Fibroblast of skin of back (primary cell): ENCODE measurements at places on chromosomes 4 and X.

DNA sequence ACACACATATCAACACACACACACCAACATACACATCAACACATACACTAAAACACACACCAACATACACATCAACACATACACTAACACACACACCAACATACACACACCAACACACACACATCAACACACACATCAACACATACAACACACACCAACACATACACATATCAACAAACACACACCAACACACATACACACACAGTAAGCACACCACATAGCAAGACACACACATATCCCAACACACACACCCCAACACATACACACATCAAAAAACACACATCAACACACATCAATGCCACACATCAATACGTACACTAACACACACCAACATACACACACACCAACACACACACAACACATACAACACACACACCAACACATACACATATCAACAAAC, 40.9 kb upstream of the MAN2B2 start:
- DNase-seq: no peak

- no peak for DNase-seq
These were observed 596.5 kb downstream of the NLGN4X start for GRCh38 chrX:5632061-5632614.

DNA sequence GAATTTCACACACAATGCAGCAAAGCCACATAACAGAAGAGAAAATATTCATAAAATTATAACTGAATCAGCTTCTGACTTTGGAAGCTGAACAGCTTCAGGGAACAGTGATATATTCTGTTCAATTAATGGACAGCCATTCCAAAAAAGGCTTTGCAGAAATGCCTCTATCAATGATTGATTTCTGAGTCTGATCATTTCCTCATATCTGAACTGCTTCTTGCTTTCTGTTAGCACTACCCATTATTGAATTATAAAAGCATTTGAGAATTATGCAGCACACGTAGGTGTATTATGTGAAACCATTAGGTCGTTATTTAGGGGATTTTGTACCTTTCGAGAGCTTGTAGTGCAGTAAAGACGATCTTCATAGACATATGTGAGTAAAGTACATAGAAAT, 159.6 kb downstream of the STIM2 start:
- no peak for DNase-seq

DNA sequence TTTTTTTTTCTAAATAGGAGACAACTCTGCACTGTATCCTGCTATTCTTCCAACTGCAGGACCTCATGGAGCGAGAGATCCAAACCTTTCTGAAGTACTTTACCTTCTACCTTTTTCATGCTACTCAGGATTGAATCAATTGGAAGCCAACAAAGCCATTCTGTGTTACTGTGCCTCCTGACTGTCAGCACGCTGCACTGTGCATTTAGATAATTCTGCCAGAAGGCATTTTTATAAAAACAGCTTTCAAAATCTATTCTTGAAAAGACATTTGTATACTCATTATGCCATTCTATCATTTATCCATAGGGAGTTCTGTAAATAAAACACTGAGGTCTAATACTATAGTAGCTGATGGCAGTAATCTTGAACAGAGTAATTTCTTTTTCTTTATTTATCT, 142.8 kb downstream of the SLIT2 start:
- no peak for DNase-seq

- no peak for DNase-seq
These were observed 51.4 kb downstream of the MED28 start for GRCh38 chr4:17665852-17666251.

DNA sequence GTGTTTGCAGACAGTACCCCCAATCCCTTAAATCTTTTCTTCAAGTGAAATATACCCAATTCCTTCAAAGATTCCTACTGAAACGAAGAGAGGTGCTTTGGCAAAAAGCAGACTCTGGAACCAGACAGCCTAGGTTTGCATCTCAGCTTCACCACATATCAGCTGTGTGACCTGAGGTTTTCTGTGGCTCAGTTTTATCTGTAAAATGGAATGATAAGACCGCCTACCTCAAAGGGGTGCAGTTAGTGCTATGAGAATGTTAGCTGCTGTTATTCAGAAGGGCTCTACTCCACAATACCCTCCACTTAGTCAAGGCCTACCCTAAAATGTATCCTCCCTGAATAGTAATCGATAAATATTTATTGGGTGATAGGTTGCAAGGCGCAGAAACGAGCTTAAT, 664 bp downstream of the PIR start:
- DNase-seq: no peak

GRCh38 chr4:120319046-120319767, 252.6 kb upstream of the MAD2L1 start:
- DNase-seq: no peak

DNA sequence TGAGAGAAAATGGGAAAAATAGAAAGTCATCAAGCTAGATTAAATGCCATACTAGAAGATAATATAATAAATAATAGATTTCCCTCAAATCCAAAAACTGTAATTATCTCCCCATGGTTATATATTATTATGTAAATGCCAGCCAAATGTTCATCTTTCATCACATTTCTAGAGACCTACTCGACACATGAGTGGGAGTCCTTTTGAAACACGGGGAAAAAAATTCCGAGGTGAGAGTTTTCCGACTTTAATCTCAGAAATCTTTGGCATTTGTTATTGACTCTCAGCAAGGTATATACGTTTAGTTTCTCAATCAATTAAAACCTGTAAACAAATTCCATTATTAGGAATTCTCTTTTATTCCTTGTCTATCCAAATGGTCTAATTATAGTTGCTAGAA, 465.4 kb upstream of the SMIM31 start:
- DNase-seq: no peak

DNA sequence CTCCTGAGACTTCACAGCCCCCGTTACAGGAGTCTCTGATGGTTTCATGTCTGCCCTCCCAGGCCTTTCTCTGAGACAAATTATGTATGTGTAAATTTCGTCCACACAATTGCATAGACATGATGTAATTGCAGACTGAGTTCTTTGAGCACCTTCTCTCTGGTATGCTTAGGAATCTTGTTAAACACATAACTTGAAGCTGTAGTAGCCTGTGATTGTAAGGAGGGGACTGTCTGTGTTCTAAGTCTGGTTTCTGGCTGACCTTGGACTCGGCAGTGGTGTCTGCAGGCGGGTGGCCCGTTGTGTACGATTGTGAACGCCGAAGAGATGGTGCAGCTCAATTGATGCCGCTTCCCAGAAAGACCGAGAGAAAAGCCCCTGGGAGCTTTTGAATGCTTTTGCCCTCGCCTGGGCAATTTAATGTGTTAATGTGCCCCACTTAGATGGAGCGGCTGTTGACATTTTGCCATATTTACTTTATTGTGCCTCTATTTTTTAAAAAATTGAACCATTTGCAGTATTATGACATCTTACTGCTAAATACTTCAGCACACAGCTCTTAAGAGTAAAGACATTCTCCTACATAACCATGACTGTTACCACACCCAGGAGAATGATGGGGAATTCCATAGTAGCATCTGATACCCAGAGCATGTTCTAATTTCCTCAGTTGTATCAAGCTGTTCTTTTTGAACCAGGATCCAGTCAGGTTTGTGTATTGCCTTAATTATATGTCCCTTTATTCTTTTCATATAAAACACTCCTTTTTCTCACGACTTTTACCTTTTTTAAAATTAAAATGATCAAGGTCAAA, 58.4 kb upstream of the TADA2B start:
- DNase-seq: no peak

DNA sequence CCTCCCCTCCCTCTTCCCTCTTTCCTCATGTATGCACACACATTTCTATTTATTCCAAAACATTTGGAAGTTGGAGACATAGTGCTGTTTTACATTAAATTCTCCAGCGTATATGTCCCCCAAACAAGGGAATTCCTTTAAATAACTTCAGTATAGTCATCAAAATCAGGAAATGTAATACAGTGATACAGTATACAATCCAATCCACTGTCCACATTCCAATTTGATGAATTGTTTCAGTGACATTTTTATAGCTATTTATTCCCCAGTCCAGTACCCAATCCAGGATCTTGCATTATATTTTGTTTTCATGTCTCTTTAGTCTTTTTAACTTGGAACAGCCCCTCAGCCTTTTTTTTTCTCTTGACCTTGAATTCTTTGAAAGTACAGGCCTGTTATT, 233.0 kb downstream of the DKK2 start:
- peak; percentile 86 for DNase-seq

- no peak for DNase-seq
These were observed 1.3 kb upstream of the PLXNB3 start for GRCh38 chrX:153762626-153763173.

GRCh38 chrX:39196192-39197102, 395.2 kb downstream of the MID1IP1 start:
- peak; percentile 84 for DNase-seq

GRCh38 chrX:8140986-8141744, 29.9 kb downstream of the VCX2 start:
- no peak for DNase-seq

- no peak for DNase-seq
These were observed 711.9 kb upstream of the ATOH1 start for GRCh38 chr4:93116624-93117023.

DNA sequence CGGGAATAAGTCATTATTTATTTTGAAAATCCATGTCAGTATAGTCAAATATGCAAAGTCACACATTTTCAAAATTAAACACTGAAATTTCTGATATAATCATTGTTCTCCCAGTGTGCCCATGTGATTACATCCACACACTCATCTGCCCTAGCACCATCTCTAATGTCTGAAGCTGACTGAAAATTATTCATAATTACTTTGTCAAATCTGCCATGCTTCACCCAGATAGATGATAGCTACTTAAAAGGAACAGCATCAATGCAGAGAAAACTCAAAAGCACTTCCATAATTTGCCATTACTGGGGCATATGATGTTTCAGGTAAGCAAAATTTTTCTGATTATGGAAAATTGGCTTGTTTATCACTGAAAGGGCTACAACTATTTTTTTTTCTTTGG, 1433.3 kb upstream of the IGFBP7 start:
- DNase-seq: no peak

DNA sequence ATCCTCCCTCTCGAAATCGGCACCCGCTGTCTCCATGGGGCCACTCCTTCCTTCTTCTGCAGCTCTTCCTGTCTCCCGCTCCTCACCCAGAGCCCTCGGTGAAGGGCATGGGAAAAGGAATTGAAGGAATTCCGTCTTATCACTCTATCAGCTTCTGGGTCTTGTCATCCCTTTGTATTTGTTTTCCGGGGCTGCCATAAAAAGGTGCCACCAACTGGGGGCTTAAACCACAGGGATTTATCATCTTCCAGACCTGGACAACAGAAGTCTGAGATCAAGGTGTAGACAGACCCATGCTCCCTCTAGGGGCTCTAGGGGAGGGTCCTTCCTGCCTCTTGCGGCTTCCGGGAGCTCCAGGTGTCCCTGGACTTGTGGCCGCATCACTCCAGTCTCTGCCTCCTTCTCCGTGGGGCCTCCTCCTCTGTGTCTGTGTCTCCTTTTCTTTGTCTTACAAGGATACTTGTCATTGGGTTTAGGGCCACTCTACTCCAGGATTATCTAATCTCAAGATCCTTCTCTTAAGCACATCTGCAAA, 24.0 kb downstream of the CD99 start:
- no peak for DNase-seq

DNA sequence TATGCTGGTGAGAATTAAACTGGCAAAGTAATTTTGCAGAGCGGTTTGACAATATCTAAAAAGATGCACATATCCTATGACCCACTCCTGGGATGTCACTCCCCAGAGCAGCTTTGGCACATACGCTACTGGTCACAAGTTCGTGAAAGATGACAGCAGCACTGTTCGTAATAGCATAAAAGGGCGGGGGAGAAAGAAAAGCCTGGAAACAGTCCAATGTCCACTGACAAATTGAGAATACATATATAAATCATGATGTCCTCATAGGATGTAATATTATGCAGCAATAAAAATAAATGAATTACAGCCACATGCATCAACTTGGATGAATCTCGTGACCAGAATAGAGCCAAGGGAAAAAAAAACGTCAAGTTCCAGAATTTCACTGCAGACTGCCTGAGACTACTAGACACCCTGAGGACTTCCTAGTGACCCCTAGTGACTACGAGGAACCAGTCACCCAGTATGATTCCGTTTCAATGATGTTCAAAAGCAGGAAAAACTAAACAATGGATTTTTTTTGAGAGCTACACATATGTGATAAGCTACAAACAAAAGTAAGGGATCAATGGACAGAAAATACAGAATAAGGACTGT, 1.8 kb downstream of the PCSK1N start:
- no peak for DNase-seq

- no peak for DNase-seq
These were observed 41.5 kb upstream of the ZXDA start for GRCh38 chrX:57951666-57952319.

DNA sequence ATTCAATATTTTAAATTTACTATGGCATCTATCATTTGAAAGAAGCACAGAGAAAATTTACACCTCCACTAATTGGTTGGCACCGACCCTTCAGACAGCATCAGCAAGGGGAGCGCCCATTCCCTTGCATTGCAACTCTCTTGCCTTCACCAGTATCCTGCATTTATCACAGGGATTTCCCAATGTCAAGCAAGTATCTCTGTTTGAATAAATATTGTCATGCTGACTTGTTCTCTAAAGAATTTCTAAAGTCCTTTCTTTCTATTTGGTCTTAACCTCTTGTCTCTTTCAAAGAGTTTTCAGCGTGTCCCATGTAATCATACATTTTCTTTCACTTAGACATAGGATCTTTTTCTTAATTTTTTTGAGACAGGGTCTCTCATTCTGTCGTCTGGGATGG, 10.4 kb downstream of the DCTD start:
- DNase-seq: no peak

DNA sequence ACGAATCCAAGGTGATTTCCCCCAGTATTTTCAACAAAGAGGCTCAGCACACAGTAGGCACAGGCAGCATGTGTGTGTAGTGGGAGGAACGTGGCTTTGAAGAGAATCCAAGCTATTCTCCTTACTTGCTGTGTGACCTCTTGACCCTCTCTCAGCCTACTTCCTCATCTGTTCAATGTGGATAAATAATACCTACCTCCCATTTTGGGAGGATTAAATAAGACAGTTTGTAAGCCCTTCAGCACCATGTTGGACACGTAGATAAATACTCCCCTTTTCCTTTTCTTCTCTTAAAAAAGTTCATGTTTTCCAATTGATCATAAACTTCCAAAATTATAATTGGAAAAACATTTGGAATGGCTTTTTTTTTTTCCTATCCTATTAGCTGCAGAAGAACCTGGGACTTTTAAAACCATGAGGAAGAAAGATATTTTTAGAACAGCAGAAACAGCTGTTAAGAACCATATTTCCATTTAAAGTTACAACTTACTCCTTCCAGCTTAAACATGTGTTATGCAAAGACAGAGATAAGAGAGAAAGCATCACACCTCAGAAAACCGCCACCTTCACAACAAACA, 56.1 kb upstream of the TMEM131L start:
- DNase-seq: no peak

DNA sequence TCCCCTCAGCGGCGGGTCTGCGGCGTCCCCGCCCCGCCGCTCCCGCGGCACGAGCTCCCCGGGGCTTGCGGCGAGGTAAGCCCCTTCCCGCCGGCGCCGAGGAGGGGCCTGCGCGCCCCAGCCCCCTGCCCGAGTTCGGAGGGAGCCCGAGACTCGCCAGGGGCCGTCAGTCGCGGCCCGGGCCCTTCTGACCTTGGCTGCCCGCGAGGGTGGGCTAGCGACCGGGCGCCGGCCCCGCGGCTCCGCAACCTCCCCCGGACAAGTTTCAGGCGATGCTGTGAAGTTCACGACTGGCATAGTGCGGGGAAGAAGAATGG, 554 bp downstream of the CDKL5 start:
- no peak for DNase-seq
